Activated CD8-positive, alpha-beta T cell treated with anti-CD3 and anti-CD28 coated beads, Interleukin-2, amount 10 ng/mL, durations not matched to agents 7 days and 5 days (primary cell): ENCODE measurements at places on chromosomes 2 and 18. TPM values are rescaled to one million over a fixed set of nuclear protein-coding genes. Genes with fewer than 3 reads are reported as not detected.

Gene DCAF17
- total RNA-seq = 15.9 TPM

Gene RAD51AP2
- total RNA-seq = not detected

Gene CIDEA
- total RNA-seq = not detected

DNA sequence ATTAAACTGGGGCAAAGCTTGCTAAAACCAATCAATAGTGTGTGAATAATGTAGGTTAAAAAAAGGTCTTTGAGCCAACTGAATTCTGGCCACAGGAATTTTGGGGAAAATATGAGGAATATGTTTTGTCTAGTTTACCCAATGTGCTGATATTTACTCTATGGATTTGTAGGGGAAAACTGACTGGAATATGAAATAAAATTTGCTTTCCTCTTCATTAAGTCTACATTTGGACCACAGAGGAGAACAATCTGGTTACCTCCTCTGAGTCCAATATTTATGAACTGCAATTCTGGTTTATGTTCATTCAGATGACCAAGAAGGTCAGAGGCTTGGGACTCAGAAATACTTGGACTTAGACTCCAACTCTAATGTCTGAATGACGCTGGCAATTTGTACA lies 1042.2 kb upstream of the CNTNAP5 start:
- no peak for DNase-seq
- no peak overlapping the region for H3K4me3 ChIP-seq
- H3K27ac ChIP-seq = no peak overlapping the region
- H3K27me3 ChIP-seq = no peaks in the 10 kb centered on the region
- H3K4me1 ChIP-seq = no peaks in the 10 kb centered on the region

- H3K27me3 ChIP-seq = no peaks in the 10 kb centered on the region
- H3K4me3 ChIP-seq = no peak overlapping the region
- H3K36me3 ChIP-seq = peaks cover 39% of the 10 kb centered on the region
Measured at GRCh38 chr18:11899063-11899462, 9.1 kb downstream of the MPPE1 start.

- H3K36me3 ChIP-seq = no peaks in the 10 kb centered on the region
- no peak overlapping the region for H3K27ac ChIP-seq
- no peak overlapping the region for H3K4me3 ChIP-seq
- H3K4me1 ChIP-seq = no peaks in the 10 kb centered on the region
- H3K27me3 ChIP-seq = no peaks in the 10 kb centered on the region
- DNase-seq = no peak
Measured at GRCh38 chr18:58241877-58242276, 197.9 kb downstream of the NEDD4L start.

DNA sequence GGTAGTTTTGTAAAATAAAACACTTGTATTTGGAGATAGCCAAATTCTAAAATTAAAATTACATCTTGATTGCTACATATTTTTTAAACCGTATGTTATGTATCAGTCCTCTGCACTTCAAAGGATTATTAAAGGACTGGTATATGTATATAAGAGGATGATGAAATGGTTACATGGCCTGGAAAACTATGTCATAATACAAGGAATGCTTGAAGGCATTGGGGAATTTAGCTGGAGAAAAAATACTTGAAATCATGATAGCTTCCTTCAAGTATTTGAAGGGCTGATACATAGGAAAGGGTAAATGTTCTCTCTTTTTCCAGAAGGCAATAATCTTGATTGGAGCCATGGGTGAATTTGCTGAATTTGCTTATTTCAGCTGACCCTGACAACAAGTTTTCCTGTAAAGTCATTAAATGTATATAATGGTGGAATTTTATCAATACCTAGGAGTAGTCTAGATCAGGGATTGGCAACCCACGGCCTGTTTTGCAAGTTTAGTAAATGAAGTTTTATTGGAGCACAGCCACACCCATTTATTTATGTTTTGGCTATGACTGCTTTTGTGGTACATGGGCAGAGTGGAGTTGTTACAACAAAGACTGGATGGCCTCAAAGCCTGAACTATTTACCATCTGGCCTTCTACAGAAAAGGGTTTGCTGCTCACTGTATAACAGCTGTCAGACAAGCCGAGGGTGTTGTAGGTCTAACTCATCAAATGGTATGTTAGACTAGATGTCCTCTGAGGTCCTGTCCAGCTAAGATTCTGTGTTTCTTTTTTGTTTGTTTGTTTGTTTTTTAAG lies 34.4 kb downstream of the ACYP2 start:
- H3K36me3 ChIP-seq = peaks cover 2% of the 10 kb centered on the region
- H3K27ac ChIP-seq = no peak overlapping the region
- no peaks in the 10 kb centered on the region for H3K4me1 ChIP-seq

- no peaks in the 10 kb centered on the region for H3K27me3 ChIP-seq
- H3K36me3 ChIP-seq = no peaks in the 10 kb centered on the region
- no peak for DNase-seq
- H3K27ac ChIP-seq = no peak overlapping the region
Measured at GRCh38 chr2:5042666-5043440, 649.3 kb upstream of the SOX11 start.
